ENCODE measurements at places on chromosomes 12 and 14. TPM values are rescaled to one million over a fixed set of nuclear protein-coding genes. Genes with fewer than 3 reads are reported as not detected.

The KRT7 gene
- 288 TPM for total RNA-seq

The SLC2A13 gene
- 3.4 TPM for total RNA-seq

The FLVCR2 gene
- 2.2 TPM for total RNA-seq

The ANKS1B gene
- 0.07 TPM for total RNA-seq

The IGF1 gene
- total RNA-seq = 0.20 TPM

The CALCOCO1 gene
- total RNA-seq = 58.7 TPM

The BCL2L14 gene
- not detected for total RNA-seq

The C12orf54 gene
- total RNA-seq = not detected

The GPR68 gene
- 1.3 TPM for total RNA-seq

The LIN52 gene
- 15.5 TPM for total RNA-seq

The A2ML1 gene
- 0.18 TPM for total RNA-seq

The RAD51AP1 gene
- total RNA-seq = 13.3 TPM

The YLPM1 gene
- total RNA-seq = 28.7 TPM

DNA sequence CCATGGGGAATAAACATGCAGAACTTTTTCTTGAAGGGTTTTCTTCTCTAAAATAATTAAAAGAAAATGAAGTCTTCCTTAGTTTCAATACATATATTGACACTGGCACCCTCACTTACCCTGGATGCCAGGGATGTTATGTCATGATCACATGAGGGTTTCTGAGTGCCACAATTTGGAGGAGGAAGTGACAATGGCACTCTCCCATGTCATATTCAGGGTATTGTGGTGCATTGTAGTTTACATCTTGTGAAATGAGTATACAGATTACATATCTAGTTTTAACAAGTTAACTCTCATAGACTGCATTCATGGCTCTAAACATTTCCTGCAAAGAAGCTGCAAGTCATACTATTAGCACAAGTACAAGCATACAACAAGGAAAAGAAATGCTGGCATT lies 37.7 kb downstream of the CCDC177 start:
- DNase-seq = no peak

DNA sequence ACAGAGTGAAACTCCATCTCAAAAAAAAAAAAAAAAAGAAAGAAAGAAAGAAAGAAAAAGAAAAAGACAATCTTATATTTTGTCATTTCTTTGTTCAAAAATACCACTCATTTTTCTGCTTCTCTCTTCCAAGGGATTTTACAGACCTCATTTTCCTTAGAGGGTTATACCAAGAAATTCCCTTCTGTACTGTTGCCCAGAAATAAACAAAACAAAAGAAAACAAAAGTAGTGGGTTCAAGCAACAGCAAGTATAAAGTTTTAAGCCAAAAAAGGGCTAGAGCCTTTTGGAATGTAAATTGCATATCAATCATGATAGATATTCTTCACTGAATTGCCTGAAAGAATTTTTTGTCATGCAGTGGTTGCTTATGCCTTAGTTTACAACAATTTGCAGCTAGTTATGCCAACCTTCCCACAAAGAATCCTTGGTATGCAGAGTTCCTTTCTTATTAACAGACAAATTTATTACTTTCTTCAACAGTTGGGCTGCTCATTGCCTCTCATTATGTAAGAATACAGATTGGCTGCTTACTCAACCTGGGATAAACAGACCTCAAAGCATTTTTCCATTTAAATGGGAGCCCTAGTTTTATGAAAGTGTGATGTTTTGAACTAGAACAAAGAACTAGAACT lies 129.1 kb upstream of the PPFIA2 start:
- no peak for DNase-seq

- DNase-seq = no peak
Measured at GRCh38 chr14:96261053-96261452, 5.0 kb downstream of the BDKRB1 start.

- DNase-seq = no peak
Measured at GRCh38 chr14:95515596-95516552, 576 bp downstream of the SYNE3 start.

- peak; percentile 19 for DNase-seq
Measured at GRCh38 chr14:31893221-31893757, 183.8 kb upstream of the ARHGAP5 start.

DNA sequence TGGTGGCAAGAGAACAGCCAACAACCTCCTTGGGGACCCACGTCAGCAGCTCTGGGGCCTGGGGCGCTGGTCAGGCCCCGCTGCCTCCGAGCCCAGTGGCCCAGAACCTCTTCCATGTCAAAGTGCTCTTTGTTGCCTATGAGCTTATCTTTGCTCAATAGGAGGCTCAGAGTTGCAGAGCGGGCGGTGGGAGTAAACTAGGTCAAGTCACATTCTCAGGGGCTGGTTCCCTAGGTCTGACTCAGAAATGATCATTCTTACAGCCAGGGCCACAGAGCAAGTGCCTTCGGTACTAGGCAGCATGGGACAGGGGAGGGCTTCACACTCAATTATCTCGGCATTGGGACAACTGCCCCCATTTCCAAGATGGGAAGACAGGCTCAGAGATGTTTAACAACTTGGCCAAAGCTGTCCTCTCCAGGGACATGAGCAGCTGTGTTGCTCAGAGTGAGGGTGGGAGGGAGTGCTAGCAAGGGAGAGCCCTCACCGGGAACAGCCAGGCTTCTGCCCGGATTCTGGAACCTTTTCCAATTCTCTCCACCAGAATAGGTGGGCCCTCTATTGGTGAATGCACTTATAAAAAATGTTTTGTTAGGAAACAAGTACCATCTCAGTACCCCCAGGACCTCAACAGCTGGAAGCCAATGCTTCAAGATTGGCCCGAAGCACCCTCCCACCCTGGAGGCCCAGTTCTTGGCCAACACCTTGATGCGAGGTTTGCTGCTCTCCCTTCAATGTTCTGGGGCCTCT lies 11.9 kb downstream of the SLC25A29 start:
- DNase-seq = no peak

DNA sequence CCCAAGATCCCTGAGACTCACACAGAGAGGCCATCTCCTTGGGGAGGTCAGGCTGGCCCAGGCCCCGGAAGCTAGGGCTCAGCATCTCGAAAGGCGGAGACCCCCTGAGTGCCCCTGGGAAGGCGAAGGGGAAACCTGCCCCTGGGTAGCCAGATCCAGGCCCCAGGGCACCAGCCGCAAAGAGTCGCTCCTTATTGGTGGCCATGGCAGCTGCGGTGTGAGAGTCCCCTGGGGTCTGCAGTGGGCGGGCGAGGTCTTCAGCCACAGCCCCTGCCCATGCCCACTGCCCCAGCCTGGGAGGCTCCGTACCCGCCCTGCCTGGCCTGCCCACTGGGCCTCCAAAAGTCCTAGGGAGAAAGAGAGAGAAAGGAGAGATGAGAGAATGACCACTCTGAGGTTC lies 4.7 kb downstream of the RARG start:
- no peak for DNase-seq

GRCh38 chr12:77993658-77994057 lies 163.0 kb downstream of the NAV3 start:
- DNase-seq = no peak

DNA sequence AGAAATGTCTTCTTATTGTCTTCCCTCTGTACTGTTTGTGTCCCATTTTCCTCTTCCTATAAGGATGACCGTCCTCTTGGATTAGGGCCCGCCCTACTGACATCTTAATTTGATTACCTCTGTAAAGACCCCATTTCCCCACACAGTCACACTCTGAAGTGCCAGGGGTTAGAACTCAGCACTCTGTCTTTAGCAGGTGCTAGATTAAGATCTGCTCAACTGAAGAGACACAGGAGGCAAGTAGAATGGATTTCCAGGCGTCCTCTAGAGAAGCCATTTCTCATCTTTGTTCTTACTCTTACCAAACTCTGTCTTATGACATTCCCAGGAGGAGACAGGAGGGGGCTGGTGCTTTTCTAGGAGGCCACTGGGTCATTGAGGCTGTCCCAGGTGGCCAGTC lies 50.8 kb downstream of the VCPKMT start:
- DNase-seq = no peak

GRCh38 chr12:84464616-84465015 lies 448.0 kb downstream of the SLC6A15 start:
- DNase-seq = no peak

GRCh38 chr12:85057370-85057963 lies 21.3 kb downstream of the LRRIQ1 start:
- DNase-seq = peak; percentile 1

DNA sequence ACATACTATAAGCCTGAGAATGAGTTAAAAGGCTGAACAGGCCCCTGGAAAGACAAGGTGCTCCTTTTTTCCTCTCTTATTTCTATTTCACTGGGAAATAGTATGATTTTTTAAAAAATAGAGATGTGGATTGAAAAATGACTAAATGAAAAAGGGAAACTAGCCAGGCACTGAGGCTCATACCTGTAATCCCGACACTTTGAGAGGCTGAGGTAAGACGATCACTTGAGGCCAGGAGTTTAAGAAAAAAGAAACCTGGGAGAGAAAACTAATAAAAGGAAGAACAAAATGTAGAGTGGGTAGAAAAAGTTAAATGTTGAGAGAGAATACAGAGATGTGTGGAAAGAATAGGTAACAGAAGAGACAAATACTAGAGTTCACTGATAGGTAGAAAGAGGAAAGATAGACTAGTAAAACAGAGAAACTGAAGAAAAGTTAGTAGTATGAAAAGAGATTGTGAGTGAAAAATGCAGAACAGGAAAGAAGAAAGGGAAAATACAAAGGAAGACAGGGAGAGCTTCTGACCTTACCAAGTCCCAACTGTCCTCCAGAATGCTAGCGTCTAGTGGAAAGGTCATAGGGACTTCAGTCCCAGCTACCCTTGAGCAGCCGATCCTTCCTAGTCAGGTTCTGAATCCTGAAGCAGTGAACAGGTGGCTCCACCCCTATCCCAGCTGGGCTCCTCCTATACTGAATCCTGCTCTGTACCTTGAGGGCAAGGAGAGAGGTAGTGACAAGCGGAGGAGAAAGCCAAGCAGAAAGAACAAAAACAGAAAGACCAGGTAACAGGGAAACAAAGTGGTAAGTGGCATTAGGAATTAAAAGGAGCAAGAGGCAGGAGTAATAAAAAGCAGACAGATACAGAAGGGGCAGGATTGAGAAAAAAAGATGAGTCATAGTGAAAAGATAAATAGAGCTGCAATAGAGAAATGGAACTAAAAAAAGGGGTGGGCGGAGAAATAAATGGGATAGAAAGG lies 7.3 kb downstream of the TMEM116 start:
- DNase-seq = no peak

DNA sequence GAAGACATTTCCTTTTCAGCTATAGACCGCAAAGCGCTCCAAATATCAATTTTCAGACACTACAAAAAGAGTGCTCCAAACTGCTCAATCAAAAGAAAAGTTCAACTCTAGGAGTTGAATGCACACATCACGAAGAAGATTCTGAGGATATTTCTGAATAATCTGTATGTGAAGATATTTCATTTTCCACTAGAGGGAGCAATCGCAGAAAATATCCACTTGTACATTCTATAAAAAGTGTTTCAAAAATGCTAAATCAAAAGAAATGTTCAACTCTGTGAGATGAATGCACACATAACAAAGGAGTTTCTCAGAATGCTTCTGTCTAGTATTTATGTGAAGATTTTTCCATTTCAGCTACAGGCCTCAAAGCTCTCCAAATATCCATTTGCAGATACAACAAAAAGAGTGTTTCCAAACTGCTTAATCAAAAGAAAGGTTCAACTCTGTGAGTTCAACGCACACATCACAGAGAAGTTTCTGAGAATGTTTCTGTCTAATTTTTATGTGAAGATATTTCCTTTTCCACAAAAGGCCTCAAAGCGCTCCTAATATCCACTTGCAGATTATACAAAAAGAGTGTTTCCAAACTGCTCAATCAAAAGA lies 643.8 kb upstream of the ALG10B start:
- DNase-seq = no peak

DNA sequence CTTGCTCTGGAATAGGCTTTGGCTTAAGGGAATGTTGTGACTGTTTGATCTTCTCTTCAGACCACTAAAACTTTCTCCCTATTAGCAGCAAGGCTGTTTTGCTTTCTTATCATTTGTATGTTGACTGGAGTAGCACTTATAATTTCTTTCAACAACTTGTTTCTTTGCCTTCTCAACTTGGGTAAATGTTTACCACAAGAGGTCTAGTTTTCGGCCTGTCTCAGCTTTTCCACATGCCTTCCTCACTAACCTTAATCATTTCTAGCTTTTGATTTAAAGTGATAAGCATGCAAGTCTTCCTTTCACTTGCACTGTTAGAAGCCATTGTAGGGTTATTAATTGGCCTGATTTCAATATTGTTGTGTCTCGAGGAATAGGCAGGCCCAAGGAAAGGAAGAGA lies 126.7 kb upstream of the AEBP2 start:
- DNase-seq = no peak

GRCh38 chr12:106583242-106584103 lies 669 bp downstream of the RFX4 start:
- DNase-seq = no peak

- no peak for DNase-seq
Measured at GRCh38 chr12:62248873-62249272, 11.3 kb upstream of the USP15 start.

DNA sequence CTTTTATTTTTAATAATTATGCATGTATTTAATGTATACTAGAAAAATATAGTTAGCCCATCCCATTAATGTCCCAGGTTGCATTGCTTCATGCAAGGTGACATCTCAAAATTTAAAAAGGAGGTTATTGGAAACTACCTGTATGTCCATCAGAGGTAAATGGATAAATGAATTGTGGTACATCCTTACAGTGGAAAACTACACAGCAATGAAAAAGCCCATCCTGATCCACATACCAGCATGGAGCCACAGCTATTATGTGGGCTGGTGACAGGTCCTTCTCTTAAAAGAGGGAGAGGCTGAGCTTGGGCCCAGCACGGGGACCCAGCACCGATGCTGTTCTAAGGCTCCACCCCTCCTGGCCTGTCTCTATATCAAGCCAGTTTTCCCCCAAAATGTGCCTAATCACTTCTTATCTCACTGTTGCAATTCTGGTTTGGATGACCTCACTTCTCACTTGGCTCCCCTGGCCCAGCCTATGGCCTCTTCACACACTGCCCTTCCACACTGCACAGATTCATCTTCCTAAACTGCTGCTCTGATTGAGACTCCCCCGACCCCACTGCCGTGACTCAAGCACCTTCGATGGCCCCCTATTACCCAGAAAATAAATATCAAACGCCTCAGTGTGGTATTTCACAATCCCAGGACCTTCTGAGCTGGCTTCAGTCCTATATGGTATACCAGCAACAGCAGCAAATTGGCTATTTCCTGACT lies 97.1 kb upstream of the NCOR2 start:
- DNase-seq = no peak

DNA sequence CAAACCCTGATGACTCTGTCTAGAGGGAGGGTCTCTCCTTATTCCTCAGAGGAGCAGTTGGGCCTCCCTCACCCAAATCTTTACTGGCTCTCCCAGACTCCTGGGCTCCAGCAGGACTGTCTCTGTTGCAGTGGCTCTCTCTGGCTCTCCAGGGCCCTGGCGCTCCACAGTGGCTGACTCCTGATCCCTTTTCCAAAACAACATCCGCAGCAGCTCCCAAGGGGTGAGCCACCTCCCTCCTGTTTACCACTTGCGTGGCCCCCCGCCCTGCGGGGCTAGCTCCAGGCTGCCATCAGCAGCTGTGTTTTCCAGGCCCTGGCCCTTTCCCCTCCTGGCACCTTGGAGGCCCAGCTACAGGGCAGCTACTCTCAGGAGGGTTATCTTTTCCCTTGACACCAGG lies 123.5 kb downstream of the CALM1 start:
- DNase-seq = no peak

GRCh38 chr12:19209661-19210060 lies 80.1 kb downstream of the PLEKHA5 start:
- DNase-seq = no peak
